OCI-LY7 (cell line): ENCODE measurements at places on chromosomes 2 and 18.

- DNase-seq, result no peak
Measured at GRCh38 chr2:18856765-18857164, 267.4 kb upstream of the NT5C1B start.

GRCh38 chr2:234690569-234691213 is 193.8 kb upstream of the ARL4C start:
- no peak for DNase-seq

GRCh38 chr2:241116606-241117560 is 14.8 kb upstream of the MTERF4 start:
- no peak for DNase-seq

- DNase-seq, result no peak
Measured at GRCh38 chr18:55841314-55841713, 253.3 kb upstream of the TCF4 start.

- no peak for DNase-seq
Measured at GRCh38 chr2:26630669-26631360, 10.4 kb downstream of the CIB4 start.

GRCh38 chr2:30514134-30514847 is 67.2 kb downstream of the LCLAT1 start:
- no peak for DNase-seq

DNA sequence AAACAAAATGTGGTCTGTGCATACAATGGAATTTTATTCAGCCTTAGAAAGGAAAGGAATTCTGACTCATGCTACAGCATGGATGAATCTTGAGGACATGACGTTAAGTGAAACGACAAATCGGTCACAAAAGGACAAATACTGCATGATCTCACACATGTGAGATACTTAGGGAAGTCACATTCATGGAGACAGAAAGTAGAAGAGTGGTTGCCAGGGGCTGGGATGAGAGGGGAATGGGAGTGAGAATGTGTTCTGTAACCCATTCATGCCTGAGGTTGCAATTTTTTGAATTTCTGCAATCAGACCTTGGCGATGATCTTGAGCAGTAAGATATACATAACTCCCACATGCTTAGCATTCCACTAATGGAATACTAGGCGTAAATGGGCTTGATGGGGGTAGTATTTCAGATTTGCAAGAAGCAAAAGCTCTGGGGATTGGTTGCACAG is 22.0 kb downstream of the FHL2 start:
- no peak for DNase-seq

DNA sequence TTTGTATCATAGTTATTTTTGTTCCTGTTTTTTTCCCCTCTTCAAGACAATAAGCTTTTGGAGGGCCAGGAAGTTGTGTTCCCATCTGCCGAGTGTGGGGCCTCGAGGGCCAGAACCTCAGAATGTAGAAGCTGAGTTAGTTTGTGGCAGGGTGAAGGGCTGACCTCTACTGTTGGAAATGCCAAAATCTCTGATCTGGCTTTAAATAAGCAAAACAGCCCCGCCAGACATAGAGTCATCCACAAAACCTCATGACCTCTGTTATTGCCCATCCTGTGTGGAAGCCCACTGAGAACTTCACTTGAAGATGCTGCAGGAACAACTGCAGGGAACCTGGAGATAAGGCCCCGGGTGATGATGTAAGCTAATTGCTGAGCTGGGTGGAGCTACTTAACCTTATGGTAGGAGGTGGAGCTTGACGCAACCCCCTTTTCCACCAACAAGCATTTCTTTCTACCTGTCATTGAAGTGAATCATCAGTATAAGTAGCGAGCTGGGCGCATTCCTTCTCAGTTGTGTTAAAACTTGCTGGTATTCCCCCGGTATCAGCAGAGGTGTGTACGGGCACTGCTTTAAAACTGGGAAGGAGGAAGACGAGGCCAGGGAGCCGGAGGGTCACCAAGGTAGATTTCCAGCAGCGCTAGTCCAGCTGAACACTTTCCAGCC is 177.2 kb downstream of the NEDD4L start:
- DNase-seq, result no peak

DNA sequence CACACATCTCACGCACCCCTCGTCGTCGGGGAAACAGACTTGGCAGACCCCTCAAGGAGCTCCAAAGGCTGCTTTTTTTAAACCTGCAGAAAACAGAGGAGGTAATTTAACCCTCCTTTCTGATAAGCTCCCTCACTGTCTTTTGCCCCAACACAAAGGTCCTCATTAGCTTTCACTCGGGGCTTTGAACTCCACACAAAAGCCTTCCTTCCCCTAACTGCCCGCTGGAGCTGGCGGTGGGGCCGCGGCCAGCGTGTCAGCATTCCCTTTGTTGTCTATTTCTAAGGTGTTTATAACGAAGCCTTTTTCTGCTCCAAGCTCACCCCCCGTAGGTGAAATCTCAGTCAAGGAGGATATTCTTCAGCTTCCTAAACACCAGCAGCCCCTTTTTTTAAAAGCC is 43.5 kb upstream of the ID2 start:
- no peak for DNase-seq

DNA sequence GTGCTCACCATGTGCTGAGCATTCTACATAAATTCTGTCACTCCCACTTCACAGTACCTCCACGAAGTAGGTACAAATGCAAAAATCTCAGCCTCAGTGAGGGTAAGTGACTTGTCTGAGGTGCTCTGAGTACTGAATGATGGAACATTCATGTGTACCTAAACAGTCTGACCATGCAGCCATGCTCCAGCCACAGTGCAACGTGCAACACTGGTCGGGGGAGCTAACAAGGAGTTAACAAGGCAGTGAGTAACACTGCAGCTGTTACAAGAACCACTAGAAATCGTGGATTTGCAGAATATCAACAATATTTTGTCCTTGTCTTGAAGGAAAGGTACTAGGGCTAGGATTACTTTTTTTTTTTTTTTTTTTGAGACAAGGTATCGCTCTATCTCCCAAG is 36.6 kb upstream of the NDUFV2 start:
- DNase-seq, result peak; percentile 26

DNA sequence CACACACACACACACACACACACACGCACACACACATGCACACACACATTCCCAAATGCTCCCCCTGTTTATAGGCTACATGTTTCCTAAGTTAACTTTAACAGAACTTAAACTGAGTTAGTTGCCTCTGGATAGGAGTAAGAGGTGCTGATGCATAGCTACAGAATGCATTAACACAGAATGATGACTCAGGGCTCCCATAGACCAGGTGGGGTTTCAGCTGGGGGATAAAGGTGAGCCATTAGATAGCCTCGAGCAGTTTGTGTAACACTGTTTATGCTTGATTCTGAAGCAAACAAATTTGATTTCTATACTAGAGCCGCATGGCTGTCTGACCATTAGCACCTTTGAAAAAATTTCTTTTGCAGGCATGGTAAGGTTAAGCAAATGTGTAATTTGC is 741.0 kb downstream of the PLCL1 start:
- no peak for DNase-seq

GRCh38 chr2:204039298-204039838 is 102.8 kb downstream of the ICOS start:
- no peak for DNase-seq

- DNase-seq, result no peak
Measured at GRCh38 chr18:55024564-55024963, 65.3 kb upstream of the CCDC68 start.

GRCh38 chr2:172445851-172446250 is 18.5 kb downstream of the ITGA6 start:
- no peak for DNase-seq

GRCh38 chr18:63245600-63245999 is 74.0 kb downstream of the BCL2 start:
- no peak for DNase-seq

GRCh38 chr18:70428439-70428838 is 139.6 kb downstream of the SOCS6 start:
- DNase-seq, result no peak

DNA sequence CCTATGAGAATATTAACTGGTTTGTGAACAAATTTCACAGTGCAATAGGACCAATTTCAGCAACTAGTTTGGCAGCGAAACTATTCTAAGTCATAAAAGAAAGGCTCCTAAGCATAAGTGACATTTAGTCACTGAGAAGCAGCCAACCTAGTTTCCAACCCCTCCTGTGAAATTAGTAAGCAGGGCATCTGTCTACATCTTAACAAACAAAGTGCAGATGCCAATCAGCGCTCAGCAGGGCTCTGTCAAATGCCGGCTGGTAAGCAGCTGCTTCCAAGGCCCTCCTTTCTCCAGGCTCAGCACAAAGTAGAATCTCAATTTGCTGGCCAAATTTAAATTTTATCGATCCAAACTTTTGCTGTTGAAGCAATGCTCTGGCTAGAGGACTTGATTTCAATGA is 124.7 kb downstream of the ICOS start:
- no peak for DNase-seq

DNA sequence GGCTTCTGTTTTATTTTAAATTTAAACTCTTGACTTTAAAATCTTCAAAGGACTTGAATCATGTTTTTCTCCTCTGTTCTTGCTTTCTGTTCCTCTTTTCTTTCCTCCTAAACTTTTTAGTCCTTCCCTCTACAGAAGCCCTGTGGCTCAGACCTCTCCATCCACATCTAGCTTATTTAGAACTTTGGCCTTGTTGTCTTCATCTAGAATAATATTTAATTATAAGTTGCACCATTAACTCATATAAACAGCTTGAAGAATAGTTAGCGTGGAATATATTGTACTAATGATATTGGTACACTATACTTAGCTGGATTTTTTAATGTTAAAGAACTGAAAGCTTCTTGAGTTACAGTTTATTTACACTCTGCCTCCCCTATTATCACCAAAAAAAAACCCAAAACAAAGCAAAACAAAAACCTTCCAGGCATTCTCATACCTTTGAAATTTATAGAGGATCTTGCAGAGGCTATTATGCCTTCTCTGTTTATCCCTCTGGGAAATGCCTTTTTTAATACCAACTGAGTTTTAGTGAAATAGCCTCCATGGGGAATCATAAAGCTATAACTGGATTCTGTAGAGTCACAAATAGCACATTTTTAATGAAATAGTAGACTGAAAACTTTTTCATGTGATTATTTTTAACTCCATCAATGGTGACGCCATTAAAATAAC is 9.2 kb upstream of the CCDC141 start:
- peak; percentile 57 for DNase-seq

DNA sequence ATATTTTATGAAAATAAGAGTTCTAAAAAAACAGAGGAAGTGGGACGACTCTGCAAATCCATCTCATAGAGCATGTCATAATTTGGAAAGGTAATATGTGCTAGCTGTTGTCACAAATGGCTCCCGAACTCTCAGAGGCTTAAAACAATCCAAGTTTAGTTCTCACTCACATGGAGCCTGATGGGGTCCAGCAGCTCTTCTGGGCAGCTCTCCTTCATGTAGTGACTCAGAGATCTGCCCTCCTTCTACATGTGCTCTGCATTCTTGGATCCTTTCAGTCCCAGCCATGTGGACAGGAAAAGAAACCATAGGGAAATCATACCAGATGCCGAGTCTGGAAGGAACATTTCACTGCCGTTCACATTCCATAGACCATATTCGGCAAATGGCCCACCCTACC is 180.1 kb upstream of the APCDD1 start:
- DNase-seq, result no peak

GRCh38 chr2:168035458-168035857 is 211.9 kb downstream of the STK39 start:
- DNase-seq, result no peak

DNA sequence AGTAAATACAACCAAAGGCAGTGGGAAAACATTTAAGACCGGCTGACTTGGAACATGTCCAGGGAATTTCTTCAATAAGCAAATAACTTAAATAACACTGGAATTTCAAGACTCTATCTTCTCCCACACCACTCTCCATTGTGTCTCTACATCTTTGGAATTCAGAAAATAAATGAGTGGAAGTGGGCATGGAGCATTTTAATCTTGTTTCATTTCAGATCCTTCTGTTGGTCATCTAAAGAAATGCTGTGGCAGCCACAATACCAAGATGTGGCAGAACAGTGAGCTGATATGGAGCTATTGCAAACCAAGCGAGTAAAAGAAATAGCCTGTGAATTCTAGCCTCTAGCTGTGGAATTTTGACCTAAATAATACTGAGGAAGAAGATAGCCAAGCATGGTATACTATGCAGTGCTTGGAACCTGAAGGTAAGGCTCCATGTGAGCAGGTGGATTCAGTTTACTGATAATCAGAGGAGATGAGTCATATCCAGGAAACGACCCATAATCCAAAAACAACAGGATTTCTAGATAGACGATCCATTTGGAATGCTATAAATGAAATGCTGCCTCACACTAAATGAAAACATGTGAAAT is 157.1 kb upstream of the SCN7A start:
- DNase-seq, result no peak

DNA sequence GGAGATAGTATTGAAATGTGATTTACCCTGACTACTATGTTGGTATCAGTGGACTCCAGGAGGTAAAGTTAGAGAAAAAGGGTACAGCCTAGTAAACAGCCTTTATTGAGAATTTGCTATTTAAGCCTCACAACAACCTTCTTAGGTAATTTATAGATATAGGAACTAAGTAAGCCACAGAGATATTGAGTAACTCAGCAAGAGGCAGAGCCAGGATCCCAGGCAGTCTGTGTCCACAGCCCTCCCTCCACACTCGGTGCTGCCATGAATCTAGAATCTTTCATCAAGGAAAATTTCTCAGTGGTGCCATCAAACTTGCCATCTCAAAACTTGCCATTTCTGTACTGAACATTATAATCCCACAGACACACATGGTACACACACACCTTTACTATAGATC is 170.9 kb downstream of the CAPN13 start:
- DNase-seq, result no peak

DNA sequence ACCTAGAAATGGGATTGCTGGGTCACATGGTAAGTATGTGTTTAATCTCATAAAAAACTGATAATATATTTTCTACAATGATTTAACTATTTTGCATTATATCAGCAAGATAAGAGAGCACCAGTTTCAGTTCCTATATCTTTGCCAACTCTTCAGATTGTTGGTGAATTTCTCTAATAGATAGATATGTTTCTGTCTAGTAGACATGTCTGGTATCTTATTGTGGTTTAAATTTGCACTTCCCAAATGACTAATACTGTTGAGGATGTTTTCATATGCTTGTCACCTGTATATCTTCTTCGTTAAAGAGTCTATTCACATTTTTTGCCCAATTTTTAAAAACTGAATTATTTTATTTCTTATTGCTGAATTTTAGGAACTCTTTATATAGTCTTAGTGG is 113.8 kb upstream of the UXS1 start:
- DNase-seq, result no peak

DNA sequence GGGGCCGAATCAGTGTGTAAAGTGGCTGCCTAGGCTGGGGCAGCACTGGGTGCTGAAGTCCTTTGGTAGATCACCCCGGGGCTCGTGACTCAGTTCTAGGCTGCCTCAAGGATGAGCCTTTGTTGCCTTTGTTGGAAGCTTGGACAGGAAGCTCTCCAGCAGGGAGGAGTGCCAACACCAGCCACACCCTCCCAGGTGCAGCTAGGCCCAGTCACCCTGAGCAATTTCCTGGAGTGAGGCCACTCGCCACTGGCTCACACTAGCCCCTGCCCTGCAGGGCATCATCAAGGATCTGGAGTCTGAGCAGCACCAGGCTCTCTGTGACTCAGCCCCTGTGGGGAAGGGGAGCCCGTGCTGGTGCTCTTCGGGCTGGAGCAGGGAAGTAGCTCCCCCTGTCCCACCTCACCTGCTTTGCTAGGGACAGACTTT is 6.7 kb upstream of the SDC1 start:
- DNase-seq, result no peak
